ENCODE measurements at places on chromosomes 12 and 14.

DNA sequence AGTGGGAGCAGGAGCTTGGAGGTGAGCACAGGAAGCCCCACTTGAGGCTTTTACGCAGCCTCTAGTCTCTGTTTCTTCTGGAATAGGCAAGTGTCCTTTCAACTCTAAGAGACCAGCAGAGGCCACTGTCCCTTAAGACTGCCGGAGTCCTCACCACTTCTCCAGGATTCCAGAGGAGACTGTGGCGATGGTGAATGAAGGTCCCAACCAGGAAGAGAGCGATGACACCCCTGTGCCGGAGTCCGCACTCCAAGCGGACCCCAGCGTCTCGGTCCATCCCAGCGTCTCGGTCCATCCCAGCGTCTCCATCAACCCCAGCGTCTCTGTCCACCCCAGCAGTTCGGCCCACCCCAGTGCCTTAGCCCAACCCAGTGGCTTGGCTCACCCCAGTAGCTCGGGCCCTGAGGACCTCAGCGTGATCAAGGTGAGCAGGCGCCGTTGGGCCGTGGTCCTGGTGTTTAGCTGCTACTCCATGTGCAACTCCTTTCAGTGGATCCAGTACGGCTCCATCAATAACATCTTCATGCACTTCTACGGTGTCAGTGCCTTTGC is 442 bp downstream of the FLVCR2 start:
- DNase-seq = no peak

DNA sequence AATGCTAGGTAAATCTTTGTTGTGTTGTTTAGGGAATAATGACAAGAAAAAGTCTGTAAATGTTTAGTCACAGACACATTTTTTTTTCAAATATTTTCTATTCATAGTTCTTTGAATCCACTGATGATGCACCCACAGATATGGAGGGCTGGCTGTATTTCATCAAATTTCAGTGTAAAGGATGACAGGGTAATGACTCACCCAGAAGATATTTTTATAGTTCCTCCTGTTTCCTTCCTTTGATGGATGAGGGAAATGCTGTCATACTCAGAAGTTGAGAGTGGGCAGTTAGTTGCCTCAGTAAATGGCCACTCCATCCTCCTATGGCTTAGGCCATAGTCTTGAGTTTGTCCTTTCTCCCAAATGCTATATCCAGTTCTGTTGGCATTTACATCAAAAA is 76.9 kb upstream of the REP15 start:
- no peak for DNase-seq

DNA sequence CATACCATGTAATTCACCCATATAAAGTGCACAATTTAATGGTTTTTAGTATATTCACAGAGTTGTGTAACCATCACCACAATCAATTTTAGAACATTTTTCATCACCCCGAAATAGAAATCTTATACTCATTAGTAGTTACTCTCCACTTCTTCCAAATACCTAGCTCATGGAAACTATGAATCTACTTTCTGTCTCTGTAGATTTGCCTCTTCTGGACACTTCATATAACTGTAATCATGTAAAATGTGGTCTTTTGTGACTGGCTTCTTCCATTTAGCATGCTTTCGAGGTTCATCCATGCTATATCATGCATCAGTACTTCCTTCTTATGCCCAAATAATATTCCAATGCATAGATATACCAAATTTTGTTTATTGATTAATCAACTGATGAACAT is 10.8 kb downstream of the DNAI7 start:
- DNase-seq = no peak

- DNase-seq = no peak
These were observed 27.0 kb downstream of the SLC25A21 start for GRCh38 chr14:37145395-37145794.

- DNase-seq = no peak
These were observed 19.2 kb downstream of the DNM1L start for GRCh38 chr12:32698285-32698684.
